ENCODE measurements at places on chromosomes 4 and X.

DNA sequence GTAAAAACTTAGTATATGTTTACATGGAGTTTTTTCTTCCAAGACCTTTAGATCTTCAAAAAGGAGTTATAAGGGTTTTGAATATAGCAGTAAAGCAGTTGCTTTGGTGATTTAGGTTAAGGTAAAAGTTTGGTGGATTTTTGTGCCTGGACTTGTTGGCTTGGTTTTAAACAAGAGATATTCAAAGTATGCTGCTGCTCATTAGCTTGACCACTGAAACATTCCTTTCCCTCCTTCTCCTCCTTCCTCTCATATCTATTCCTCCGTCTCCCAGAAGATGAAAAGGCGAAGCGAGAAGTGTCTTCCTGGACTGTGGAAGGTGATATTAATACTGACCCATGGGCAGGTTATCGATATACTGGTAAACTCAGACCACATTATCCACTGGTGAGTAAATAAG is 38.4 kb downstream of the METAP1 start:
- no peak for DNase-seq

- DNase-seq: no peak
Measured at GRCh38 chrX:72051589-72051988, 80.1 kb downstream of the RTL5 start.

GRCh38 chrX:50450324-50450723 is 20.3 kb downstream of the DGKK start:
- no peak for DNase-seq

- DNase-seq: no peak
Measured at GRCh38 chr4:763922-764321, 58.3 kb downstream of the PCGF3 start.

GRCh38 chr4:172515266-172515879 is 653.2 kb upstream of the GALNT7 start:
- DNase-seq: no peak

- no peak for DNase-seq
Measured at GRCh38 chr4:80276931-80277330, 10.5 kb downstream of the FGF5 start.

- no peak for DNase-seq
Measured at GRCh38 chrX:134480061-134480460, 20.1 kb downstream of the HPRT1 start.

DNA sequence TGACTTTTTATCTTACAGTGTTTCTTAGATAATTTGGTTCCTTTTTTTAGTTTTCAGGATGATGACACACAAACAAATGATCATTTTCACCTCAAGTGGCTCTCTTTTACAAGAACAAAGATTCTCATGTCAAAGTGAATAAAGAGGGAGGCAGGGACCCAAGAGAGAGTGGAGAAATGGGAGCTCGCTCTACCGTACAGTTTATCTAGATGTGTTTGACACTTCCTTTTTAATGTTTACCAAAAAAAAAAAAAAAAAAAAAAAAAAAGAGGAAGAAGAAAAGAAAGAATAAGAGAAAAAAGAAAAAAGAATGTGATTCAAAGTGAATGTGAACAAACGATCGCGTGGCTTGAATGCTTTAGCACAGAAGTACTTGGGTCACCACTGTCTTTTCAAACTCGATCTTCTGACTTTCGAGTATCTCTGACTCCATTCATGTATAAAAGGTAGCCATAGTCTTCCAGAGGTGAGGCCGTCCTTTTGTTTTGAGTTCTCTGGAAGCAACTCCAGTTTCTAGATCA is 75.6 kb upstream of the GRXCR1 start:
- no peak for DNase-seq

GRCh38 chr4:86529436-86529835 is 64.7 kb upstream of the PTPN13 start:
- DNase-seq: no peak

DNA sequence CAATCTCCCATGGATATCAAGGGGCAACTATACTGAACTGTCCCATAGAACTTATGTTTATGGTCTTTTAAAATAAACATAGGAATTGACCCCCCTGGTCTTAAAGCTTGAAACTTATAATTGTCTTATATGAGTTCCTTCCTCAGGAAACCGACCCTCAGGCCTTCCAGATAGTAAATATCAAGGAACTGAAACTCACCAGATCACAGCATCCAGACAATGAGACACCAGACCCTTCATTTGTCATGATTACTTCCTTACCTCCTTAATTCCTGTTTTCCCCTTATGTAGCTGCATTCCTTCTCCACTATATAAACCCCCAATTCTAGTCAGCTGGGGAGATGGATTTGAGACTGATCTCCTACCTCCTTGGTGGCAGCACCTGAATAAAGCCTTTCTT is 94.8 kb upstream of the GRPR start:
- no peak for DNase-seq

- DNase-seq: no peak
Measured at GRCh38 chr4:85398276-85398675, 76.7 kb upstream of the ARHGAP24 start.

- DNase-seq: no peak
Measured at GRCh38 chr4:140095694-140096482, 58.1 kb downstream of the MAML3 start.

- DNase-seq: no peak
Measured at GRCh38 chr4:7513671-7514070, 78.9 kb upstream of the PSAPL1 start.

DNA sequence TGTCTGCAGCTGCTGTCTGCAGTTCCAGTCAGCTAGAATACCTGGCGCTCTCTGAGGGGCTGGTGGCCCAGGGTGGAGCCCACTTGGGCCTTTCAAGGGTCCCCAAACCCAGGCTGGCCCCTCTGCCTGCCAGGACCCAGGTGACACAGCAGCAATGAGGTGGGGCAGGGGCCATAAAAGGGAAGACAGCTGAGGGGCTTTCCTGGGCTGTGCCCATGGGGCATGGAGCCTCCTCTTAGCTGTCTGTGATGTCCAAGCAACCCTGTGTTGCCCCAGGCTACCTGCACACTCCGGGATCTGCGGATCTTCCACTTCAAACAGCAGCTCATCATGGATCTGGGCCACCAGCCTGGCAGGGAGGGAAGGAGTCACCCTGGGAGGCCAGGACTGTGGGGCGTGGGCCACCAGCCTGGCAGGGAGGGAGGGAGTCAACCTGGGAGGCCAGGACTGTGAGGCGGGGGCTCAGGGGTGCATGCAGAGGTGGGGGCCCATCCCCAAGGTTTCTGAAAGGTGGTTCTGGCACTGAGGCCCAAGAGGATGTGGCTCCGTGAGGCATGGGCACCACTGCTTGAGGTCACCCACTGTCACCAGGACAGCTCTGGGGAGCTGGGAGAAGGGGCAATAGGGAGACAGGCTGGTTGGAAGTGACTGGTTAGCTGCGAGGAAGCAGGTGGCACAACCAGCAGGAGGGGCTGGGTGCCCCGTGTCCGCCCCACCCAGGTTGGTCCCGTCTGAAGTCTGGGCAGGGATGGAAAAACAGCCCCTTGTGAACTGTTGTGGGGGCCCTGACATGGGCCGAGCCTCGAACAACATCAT is 16.3 kb downstream of the NAT8L start:
- DNase-seq: no peak

DNA sequence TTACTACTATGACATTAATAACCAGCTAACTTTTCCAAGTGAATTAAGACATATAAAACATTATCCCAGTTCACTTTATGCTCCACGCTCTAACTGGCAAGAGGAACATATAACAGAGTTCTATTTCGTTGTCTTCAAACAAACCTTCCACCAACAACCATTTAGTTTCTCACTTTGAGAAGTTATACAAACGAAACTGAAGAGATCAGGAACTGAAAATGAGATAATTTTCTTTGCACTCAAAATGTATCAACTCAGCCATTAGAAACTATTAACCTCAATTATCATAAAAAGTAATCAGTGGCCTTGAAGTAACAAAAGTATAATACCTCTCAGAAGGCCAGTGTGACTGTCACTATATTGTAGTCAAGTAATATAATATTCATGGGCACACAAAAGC is 70.1 kb downstream of the CHM start:
- DNase-seq: no peak

DNA sequence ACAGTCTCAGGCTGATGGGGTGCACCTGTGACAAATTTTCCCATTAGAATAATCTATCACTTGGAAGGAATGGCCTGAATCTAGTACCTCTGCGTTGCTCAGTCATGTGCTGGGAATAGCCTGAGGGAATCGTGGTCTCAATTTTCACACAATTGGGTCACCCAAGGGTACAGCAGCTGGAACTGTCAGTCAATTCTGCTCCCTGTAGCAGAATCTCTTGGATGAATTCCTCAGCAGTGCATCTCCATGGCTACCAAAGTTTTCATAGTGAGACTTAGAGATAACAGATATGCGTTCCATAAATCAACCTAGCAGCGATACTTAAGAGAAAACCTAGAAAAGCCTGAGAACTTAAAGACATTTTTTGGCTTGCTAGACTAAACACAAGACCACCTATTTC is 288.7 kb upstream of the CTSO start:
- DNase-seq: no peak

DNA sequence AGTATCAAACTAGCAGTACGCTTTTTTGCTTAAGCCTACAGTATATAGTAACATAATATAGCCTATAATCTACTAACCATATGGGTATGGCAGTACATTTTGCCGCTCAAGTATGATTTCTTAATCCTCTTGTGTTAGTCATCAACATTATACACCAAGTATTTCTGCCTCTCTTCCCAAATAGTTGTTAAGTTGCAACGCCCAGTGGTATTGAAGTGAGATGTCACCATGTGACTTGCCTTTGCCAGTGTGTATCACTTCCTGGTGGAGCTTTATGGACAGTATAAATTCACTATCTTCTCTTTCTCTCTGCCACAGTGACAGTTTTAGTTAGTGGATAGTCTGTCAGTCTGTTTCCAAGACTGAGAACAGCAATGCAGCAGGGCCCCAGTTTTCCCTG is 535.5 kb downstream of the PDHA2 start:
- no peak for DNase-seq

- DNase-seq: no peak
Measured at GRCh38 chr4:138588501-138588900, 346.4 kb upstream of the SLC7A11 start.

DNA sequence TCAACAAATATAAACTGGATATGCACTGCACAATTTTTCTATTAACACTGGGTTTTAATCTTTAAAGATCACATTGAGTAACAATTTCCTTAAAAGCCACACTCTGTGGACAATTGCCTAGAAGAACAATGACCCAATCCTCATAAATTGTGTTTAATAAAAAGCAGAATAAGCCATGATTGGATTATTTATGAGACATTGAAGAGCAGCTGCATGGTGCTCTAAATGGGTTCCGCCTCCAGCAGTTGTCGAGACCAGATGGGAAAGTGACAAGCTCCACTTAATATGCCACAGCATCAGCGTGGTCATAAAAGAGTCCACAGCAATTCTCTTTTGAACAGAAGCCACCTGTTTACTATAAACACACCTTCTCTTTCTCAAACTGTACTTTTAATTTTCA is 635.2 kb upstream of the FRG1 start:
- DNase-seq: no peak

GRCh38 chr4:2811830-2812611 is 19.1 kb downstream of the SH3BP2 start:
- DNase-seq: peak; percentile 56

- no peak for DNase-seq
Measured at GRCh38 chr4:151251603-151252304, 25.2 kb upstream of the PRSS48 start.

DNA sequence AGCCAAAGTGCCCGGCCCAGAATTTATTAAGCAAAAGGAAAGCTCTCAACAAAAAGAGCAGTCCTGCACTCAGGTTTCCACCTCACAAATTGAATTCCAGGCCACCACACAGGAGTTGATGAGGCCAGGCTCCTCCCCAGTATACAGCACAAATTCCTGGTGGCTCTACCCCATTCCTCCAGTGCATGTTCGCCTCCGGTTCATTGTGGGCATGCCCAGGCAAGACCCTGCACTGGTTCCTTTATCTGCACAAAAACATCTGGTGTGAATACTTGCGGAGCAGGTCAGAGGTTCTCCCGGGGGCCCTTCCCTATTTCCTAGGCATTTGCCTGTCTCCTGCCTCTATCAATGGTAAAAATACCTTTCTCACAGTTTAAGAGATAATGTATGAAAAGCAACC is 195.2 kb upstream of the ANXA10 start:
- DNase-seq: no peak

DNA sequence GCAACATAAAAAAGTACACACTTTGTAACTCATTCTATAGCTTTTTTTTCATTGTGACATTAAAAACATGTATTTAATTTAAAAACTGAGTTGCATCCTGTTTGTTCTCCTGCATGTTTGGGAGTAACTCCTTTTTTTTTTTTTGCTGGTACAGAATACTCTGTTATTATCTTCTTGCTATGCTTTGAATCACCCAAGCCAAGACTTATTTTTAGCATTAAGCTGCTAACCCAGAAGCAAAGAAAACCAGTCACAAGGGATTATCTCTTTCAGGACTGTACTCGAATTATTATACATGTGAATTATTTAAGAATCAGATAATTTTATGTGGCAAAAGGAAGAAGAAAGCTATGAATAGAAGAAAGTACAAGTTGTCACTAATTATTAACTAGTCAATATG is 194.9 kb downstream of the ADAMTS3 start:
- DNase-seq: no peak

DNA sequence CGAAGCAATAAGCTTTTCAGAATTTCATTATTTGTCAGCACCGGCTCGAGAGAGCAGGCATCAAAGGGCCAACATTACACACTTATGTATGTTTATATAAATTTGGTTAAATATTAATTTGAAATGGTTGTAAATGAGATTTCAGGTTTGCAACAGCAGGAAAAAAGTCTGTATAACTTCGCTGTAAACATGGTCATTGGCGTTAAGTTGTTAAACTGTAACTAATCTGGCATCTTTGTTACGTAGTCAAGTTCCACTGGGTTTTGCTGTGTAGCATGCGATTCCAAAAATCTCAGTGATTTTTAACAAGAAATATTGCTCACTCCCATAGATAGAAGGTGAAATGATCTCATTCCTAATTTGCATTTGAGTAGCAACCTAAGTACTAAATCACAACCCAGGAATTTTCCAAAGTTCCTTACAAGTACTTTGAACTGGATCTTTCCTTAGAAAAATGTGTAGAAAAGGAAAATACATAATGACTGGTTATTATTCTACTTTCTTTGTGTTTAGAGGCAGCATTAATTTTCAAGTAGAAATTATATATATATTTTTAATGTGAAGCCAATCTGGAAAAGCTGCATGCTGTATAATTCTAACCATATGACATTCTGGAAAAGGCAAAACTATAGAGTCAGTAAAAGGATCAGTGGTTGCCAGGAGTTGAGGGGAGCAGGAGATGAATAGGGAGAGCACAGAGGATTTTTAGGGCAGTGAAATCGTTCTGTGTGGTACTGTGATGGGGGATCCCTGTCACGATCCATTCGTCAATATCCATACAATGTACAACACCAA is 222.1 kb downstream of the CBR4 start:
- DNase-seq: no peak

- DNase-seq: no peak
Measured at GRCh38 chr4:115657991-115658650, 544.7 kb upstream of the NDST4 start.

- DNase-seq: no peak
Measured at GRCh38 chrX:37504991-37505390, 66.5 kb upstream of the LANCL3 start.

GRCh38 chr4:105683038-105683437 is 25.5 kb downstream of the INTS12 start:
- DNase-seq: no peak
